Left renal pelvis (tissue), 4 donors: ENCODE measurements at places on chromosomes 7 and 10.

DNA sequence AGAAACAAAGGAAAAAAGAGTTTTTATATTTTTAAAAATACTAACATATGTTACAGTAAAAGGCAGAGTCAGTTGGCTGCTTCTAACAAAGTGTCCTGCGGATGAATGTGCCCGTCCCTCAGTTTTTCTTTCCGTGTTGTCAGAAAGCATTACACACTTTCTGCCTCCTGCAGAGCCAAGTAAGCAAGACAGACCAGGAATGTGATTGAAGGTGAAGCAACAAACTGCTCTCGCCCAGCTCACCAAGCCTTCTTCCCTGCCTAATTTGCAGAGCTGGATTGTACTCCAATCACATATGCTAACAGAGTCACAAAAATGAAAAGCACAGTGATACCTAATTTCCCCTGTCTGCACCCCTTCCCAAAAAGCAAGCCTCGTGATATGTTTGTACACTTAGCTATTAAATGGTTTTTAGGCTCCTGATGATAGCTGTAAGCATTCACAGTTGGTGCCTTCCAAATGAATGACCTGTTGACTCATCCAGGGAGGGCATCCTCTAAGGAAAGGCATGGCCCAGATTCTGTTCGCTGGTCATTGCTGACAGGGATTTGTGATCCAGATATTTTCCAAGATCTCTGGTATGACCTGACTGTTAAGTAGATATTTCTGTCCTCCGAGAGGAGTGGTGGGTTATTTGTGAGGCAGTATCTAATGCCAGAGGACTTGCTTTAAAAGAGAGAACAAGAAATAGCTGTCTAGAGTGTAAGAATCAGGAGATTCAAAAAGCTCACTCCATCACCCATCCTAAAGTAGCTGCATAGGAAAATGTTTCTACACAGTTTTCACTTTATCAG lies 187.3 kb upstream of the PLXDC2 start:
- DNase-seq = no peak

GRCh38 chr7:112022128-112022527 lies 184.1 kb downstream of the DOCK4 start:
- no peak for DNase-seq

DNA sequence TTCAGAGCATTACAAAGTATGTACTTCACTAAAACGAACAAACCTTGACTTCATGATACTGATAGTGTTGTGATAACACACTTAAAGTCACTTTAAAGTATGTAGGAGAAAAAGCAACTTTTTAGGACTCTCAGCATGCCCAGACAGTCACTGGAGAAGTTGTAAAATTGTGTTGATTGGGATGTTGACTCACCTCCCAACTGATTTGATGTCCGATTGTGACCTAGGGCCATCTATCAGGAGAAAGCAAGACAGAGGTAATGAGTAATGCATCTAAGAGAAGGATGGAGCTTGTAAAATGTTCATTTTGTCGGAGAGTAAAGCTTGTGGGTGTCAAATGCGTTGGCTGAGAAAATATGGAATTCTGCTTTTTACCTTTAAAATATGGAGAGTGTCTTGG lies 135.4 kb upstream of the SEMA3D start:
- DNase-seq = no peak

DNA sequence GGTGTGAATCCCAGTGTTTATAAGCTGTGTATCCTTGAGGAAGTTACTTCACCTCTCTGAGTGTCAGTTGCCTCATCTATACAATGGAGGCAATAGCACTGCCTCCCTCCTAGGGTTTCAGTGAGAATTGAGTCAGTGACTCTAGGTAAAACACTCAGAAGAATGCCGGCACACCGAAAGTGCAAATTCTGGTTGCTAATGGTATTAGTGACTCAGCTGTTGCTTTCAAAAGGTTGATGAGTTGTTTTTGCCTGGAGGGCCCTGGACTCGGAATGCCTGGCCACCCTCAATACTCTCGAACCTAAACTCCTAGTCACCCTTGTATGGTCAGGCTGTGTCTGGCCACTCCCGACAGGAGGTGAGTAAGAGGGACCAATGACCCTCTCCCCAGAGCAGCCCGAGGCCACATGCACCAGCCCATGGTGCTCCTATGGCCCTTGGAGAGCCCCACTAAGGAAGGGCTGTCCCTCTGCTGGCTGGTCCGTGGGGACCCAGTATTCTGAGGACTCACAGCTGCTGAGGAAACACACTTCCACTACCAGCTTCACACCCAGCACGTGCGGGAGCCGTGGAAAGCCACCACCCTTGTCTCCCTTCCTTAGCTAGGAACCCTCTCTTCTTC lies 60.2 kb downstream of the CALML3 start:
- no peak for DNase-seq

GRCh38 chr10:118978316-118978997 lies 51.1 kb upstream of the NANOS1 start:
- DNase-seq = no peak

- DNase-seq = no peak
These were observed 31.9 kb downstream of the PAPSS2 start for GRCh38 chr10:87691506-87692070.

DNA sequence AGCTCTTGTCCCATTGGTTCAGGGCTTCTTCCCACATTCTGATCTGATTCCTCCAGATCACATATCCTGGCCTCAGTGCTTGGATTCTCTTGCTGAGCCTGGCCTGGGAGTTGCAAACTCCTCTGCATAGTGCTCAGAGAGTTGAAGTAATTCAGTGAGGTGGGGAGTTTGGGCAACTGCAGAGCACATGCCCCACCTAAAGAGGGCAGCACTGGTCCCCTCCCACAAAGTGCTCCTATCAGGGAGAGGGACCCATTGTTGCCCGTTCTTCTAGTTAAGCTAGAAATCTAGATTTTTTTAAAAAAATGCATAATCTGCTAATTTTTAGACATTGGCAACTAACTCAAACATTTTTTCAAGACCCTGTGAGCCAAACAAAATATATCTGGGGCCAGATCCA lies 45.1 kb downstream of the CHN2 start:
- DNase-seq = no peak

DNA sequence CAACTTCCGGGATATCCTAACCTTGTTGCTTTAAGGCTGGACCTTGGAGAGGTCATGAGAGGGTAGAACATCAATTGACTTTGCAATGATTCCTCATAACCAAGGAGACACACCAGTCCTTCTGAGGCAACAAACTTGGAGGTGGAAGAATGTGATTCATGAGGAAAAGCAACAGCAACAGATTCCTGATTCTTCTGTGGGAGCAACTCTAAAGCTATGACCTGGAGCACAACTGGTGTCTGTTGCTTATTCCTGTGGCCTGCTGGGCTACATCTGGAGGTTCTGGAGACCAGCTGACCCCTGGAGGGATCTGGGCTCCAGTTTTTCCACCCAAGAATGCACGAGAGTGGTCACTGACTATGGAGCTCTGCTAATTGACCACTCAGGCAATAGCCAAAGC lies 116.6 kb downstream of the CREB5 start:
- DNase-seq = no peak

- no peak for DNase-seq
These were observed 29.4 kb downstream of the LSMEM1 start for GRCh38 chr7:112510001-112510742.

- no peak for DNase-seq
These were observed 19.6 kb downstream of the NOC3L start for GRCh38 chr10:94343151-94343550.

GRCh38 chr10:58637352-58637751 lies 124.7 kb downstream of the BICC1 start:
- DNase-seq = no peak

GRCh38 chr10:125768219-125768855 lies 7.3 kb downstream of the MMP21 start:
- peak; percentile 36 for DNase-seq

DNA sequence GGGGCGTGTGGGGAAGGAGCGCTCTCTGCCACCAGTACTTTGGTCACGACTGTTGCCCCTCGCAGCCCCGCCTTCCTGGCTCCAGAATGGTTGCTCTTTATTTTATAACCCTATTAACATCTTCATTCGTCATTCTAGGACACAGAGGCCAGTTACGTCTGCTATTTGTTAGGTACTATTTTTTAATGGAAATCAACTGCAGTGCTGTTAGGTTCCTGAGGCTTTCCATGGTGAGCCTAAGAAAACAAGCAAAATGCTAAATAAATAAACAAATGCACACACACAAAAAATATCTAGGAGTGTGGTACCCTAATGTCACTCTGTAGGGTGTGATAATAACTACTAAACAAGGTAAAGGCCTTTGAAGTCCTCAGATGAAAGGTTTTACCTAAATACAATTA lies 71.1 kb downstream of the SLC37A3 start:
- DNase-seq = no peak

GRCh38 chr7:142425281-142425680 lies 167.4 kb upstream of the PRSS58 start:
- DNase-seq = no peak

DNA sequence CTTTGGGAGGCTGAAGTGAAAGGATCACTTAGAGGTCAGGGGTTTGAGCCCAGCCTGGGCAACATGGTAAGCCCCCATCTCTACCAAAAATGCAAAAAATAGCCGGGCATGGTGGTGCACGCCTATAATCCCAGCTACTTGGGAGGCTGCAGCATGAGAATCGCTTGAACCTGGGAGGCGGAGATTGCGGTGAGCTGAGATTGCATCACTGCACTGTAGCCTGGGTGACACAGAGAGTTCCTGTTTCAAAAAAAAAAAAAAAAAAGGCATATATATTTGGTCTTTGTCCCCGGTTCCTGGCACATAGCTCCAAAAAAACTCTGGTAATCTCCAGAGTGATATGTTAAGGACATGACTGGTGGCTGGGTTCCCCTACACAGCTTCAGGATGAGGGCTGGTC lies 147.3 kb downstream of the SEC23IP start:
- DNase-seq = no peak

DNA sequence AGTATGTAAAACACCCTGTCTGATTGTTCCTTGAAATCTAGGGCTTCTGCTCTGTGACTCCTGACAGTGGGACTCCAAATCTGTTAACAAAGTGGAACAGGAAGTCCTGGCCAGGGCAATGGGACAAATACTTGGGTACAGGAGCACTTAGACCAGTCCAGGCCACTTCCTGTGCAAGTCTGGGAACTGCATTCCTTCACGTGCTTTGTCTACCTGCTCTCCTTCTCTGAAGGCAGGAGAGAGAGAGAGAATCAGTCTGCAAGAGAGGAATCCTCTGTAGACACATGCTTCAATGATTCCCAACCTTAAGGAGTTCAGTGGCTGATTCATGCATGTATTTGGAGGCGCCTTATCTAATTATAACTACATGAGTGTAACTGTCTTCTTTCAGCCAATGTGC lies 530.2 kb downstream of the GATA3 start:
- no peak for DNase-seq

- no peak for DNase-seq
These were observed 67.5 kb upstream of the EFCAB10 start for GRCh38 chr7:105648561-105649401.

DNA sequence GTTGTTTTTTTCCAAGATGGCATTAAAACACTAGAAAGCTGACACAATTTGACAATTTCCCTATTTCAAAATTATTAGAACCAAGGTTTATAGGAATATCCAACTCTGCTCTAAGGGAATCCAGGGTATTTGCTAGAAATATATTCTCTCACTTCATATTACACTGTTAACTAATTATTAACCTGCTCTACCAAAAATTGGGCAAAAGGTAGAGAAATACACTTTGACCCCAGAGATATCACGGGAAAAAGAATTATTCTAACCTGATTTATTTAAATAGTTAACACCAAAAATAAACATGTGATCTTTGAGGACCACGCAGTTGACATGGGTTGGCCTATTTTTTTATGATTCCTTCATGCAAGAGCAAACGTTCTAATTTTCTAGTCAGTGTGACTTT lies 21.6 kb upstream of the FAM13C start:
- no peak for DNase-seq

DNA sequence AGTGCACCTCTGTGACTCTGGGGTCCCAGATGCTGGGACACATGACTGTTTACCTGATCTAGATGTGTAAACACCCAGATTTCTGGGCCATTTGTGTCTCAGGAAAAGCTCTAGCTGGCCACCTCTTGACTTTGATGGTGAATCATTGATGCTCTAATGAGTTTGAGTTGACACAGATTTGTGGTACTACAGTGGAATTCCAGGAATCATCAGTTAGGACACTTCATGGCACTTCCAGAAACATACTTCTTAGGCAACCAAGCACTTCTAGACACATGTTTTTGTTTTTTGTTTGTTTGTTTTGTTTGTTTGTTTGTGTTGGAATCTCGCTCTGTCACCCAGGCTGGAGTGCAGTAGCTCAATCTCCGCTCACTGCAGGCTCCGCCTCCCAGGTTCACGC lies 302.2 kb upstream of the ZMIZ1 start:
- no peak for DNase-seq

DNA sequence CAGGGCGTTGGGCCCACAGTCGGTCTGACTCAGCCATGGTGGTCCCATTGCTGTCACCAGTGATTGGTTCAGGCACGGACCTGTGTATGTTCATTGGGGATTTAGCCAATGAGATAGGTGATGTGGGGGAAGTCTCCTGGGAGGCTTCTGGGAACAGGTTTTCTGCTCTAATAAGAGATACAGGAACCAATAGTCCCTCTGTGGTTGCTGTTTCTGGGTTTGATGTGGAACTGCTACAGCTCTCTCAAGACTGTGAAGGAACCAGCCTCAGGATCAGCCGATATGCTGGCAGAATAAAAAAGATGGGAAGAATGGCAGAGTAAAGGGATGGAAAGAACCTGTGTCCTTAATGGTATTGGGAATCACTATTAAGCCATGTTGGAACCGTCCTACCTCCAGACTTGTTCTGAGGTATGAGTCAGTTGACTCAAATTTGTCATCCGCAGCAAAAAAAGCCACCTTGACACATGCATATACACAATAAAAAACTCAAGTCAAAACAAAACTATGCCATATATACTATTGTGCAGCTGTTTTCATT lies 70.6 kb downstream of the MCMBP start:
- no peak for DNase-seq
